Activated CD4-positive, alpha-beta T cell treated with anti-CD3 and anti-CD28 coated beads, Interleukin-2, Interleukin-4, amounts not matched to agents 100 ng/mL and 50 ng/mL, durations not matched to agents 16 hours and 8 hours (primary cell): ENCODE measurements at places on chromosomes 5 and 9.

DNA sequence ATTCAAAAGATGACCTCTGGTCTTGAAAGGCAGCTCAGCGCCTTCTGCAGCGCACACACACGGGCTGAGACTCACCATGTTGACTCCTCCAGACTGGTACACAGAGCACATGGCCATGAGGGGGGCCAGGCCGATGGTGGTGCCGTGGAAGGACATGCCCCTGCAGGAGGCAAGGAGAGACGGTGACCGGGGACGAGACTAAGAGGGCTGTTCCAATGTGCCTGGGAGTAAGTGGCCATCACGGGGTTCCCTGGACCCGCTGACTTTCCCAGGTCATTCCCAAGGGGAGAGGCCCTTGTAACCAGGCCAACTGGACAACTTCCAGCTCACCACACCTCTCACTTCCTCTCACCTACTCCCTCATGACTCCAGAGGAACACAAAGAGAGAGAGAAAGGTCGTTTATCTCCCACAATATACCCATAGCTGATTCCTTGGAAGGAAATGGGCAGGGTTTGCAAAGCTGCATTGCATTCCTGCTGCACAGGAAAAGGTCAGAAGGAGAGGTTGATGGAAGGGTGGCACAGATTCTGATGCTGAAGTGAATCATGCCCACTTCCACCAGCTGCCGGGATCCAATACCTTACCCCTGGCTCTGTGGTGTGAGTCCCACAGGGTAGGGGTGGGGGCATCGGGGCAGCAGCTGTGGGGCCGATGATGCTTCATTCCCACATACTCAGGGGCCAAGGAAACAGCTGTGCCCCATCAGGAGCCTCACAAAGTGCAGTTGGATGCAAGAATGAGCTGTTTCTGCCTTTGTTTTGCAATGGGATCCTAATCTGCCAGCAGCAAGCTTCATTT, 47.2 kb downstream of the NIPAL4 start:
- no peak for DNase-seq

GRCh38 chr5:160390787-160391696, 8.8 kb downstream of the FAM200C start:
- DNase-seq: peak; percentile 27

DNA sequence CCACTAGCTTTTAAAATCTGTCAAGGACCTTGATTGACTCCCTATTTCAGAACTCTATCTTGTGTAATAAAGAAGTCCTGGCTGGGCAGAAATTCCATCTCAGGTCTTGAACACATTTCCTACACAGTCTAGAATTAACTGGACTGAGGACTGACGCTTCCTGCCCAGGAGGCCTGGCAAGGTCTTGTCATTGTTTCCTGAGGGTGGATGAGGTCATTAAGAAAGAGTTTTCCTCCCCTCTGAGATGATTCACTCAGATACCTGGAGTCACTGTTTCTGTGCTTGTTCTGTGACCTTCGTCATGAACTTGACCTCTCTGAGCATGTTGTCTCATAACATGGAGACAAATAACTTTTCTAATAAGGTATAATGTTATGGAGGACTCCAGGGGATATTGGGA, 10.0 kb downstream of the MTAP start:
- no peak for DNase-seq

DNA sequence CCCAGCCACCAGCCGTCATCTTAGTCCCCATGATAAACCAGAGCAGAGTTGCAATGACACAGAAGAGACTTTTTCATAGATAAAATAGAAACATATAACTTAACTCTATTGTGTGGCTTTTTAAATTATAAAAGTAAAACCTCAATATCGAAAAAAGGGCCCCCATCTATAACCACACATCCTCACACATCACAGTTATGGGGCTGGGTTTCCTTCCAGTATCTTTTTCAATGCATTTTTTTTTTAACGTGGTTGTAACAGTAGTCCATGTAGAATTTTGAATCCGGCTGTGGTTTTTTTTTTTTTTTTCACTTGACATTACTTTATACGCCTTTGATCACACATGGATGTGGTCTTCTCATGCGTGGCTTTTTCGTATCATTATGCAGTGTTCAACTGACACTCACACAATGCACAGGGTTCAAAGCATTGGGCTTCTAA, 77.4 kb downstream of the CFAP77 start:
- DNase-seq: peak; percentile 25

DNA sequence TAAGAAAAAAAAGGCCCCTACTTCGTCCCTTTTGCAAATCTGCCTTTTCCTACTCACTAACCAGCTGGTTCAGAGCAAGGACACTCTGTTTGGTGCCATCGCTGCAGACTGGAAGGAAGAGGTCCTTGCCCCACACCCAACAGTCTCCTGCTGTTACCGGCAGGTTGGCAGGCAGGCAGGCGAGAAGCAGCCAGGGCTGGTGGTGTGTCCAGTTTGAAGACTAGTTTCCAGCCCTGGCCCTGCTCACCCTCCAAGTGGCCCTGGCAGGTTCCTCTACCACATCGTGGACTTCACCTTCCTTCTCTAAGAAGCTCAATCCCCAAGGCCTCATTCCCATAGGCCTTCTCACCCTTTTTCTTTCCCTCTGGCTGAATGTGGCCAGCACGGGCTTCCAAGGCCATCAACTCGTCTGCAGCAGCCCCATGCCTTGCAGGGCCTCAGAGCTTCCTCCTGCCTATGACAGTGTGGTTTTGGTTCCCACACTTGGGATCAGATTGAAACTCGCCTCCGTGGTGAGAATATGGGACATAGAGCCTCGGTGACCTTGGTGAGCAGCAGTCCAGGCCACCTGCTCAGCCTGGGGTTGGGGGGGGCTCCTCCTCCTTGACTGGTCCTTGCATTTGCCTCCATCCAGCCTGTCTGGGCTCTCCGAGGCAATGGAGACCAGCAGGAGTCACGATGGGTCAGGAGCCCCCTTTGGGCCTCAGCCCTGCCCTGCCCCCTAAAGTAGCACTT, 22.9 kb downstream of the TGFBI start:
- no peak for DNase-seq

GRCh38 chr5:98398465-98398864, 375.0 kb upstream of the RGMB start:
- no peak for DNase-seq

- DNase-seq: no peak
These were observed 4.8 kb downstream of the DNAJB5 start for GRCh38 chr9:34994260-34994899.

DNA sequence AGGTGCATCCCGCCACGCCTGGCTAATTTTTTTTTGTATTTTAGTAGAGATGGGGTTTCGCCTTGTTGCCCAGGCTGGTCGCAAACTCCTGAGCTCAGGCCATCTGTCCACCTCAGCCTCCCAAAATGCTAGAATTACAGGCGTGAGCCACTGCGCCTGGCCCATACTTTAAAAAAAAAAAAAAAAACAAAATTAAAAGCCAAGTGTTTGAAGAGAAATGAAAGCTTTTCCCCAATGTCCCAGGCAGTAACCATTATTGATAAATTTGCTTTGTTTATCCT, 9.5 kb downstream of the PRRC2B start:
- DNase-seq: no peak

DNA sequence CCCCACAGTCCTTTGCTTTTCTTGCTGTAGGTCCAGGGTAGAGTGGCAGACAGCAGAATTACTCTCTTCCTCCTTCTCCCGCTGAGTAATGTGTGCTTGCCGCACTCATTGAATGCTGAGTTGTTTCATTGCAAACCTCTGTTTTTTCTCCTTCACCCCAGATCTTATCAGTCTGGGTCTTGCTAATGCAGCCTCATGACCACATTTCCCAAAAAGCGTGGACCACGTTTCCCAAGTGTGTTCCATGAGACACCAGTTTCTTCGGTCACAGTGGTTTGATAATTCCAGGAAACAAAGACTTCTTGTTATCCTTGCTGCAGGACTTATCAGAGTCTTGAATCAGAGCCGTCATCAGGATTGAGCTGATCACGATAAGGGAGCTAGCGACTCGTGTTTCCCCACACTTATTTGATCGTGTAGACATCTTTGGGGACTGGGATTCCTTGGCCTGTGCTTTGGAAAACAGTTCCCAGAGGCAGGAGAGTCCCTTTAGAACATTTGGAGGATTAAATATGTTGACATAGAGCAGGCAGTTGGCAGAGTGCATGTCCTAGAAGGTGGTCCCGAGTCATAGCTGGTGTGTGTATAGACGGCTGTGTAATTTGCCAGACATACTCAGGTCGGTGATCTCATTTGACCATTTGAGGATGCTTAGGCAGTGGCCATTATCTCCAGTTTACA, 4.4 kb downstream of the LRRC8A start:
- no peak for DNase-seq

GRCh38 chr5:96509721-96510350, 76.8 kb upstream of the PCSK1 start:
- DNase-seq: no peak

GRCh38 chr5:57417971-57418370, 64.6 kb downstream of the ACTBL2 start:
- no peak for DNase-seq

- DNase-seq: no peak
These were observed 25.8 kb downstream of the TJP2 start for GRCh38 chr9:69199769-69200470.

- DNase-seq: no peak
These were observed 558.5 kb upstream of the PTGER4 start for GRCh38 chr5:40121236-40121635.

DNA sequence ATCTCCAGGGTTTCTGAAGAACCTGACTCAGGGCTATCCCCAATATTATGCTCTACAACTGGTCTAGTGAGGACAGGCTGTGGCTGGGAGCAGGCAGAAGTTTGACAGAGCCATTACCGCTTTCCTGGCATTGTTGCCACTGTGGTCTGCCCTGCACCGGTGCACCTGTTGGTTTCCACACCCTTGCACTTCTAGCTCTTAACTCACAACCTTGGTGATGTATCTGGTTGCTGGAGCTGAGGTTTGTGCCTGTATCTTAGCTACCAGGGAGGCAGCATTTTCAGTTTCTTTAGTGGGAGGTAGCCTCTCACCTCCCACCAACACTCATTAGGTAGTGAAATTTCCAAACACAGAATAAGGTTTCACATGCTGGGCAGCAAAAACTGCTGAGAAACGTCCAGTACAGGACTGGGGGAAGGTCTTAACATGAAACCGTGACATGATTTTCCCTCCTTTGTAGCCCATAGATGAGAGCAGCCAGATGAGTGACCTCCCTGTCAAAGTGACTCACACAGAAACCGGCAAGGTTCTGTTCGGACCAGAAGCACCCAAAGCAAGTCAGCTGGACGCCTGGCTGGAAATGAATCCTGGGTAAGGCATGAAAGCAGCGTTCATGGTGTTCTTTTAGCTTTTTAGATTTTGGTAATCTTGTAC, 57.7 kb downstream of the SMARCA2 start:
- no peak for DNase-seq

DNA sequence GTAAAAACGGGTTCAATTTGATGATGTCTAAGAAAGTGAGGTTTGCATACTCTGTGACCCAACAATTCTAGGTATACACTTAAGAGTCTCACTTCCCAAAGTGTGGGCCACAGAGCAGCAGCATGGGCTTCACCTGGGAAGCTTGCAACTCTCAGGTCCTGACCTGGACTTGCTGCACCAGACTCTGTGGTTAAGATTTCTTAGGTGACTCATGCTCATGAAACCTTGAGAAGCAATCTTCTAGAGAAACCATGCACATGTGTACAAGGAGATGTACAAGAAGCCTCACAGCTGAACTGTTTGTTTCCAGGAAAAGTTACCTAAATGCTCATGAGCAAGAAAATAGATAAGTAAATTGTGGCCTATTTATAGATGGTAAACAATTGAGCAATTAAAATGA, 30.0 kb downstream of the DNAJC21 start:
- DNase-seq: peak; percentile 51

DNA sequence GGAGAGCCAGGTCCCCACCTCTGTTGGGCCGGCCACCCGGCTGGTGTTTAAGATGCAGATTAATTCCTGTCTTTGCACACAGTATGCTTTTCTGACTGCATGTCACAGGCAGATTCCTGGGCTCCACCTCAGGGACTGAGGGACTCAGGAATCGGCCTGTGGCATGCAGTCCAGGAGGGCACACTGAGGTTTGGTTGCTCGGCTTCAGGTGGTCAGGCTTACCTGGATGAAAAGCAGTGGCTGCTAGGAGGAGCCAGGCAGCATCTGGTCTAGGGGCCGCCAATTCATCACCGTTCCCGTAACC, 1.1 kb downstream of the WDR5 start:
- DNase-seq: no peak

GRCh38 chr5:141743866-141744272, 61.8 kb upstream of the ARAP3 start:
- DNase-seq: no peak

- DNase-seq: no peak
These were observed 128.3 kb upstream of the C9orf72 start for GRCh38 chr9:27701587-27701986.

GRCh38 chr5:178323961-178324360, 91.4 kb upstream of the PHYKPL start:
- no peak for DNase-seq

GRCh38 chr5:6583049-6583880, 49.6 kb downstream of the NSUN2 start:
- no peak for DNase-seq

- DNase-seq: no peak
These were observed 62.1 kb downstream of the ZSWIM6 start for GRCh38 chr5:61394078-61394704.
